Kidney (tissue), 22 donors: ENCODE measurements at places on chromosomes 6 and 20. TPM values are rescaled to one million over a fixed set of nuclear protein-coding genes. Genes with fewer than 3 reads are reported as not detected.

Gene PPP1R3D
- 7.6 TPM for total RNA-seq

Gene SOX18
- total RNA-seq: 56.7 TPM

Gene OPRM1
- not detected for total RNA-seq

DNA sequence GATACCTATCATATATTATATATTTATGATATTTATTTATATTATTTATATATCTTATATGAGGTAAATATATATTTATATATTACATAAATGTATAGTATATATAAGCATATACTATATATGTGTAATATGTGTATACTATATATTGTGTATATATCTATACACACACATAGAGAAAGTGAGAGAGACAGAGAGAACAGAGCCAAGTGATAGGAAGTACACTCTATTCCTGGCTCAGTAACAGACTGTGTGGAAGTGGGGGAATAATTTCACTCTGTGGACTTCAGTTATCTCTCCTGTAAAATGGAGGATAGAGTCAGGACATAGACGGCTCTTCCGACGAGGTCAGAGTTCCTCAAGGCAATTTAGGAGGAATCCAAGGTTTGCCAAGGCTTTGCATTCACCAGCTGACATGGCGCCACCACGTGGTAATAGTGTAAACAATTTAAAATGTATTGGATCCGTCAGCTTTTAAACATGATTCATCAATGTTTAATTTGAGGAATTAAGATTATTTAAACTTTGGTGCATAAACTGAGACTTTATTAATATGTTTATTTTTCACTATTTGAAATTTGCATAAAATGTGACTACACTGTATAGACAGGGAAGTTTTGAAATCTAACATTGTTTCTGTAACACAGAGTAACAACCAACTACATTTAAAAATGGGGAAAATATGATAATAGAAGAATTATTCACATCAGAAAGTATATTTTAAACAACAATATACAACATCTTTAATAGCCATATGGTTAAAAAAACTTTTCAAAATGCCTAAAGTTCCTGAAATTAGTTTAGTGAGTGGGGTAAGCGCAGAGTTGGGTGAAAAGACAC, 75.4 kb upstream of the TMEM244 start:
- H3K36me3 ChIP-seq: no peaks in the 10 kb centered on the region
- H3K4me1 ChIP-seq: no peaks in the 10 kb centered on the region
- no peak overlapping the region for H3K27ac ChIP-seq
- H3K4me3 ChIP-seq: no peak overlapping the region
- H3K27me3 ChIP-seq: no peaks in the 10 kb centered on the region

GRCh38 chr20:5841522-5841921, 91.3 kb downstream of the SHLD1 start:
- H3K36me3 ChIP-seq: no peaks in the 10 kb centered on the region
- no peaks in the 10 kb centered on the region for H3K27me3 ChIP-seq
- peak; percentile 38 for DNase-seq

GRCh38 chr6:142242269-142242668, 59.5 kb upstream of the ADGRG6 start:
- no peak overlapping the region for H3K4me3 ChIP-seq
- H3K36me3 ChIP-seq: no peaks in the 10 kb centered on the region
- no peak for DNase-seq
- no peaks in the 10 kb centered on the region for H3K27me3 ChIP-seq
- no peaks in the 10 kb centered on the region for H3K4me1 ChIP-seq
- no peak overlapping the region for H3K27ac ChIP-seq

DNA sequence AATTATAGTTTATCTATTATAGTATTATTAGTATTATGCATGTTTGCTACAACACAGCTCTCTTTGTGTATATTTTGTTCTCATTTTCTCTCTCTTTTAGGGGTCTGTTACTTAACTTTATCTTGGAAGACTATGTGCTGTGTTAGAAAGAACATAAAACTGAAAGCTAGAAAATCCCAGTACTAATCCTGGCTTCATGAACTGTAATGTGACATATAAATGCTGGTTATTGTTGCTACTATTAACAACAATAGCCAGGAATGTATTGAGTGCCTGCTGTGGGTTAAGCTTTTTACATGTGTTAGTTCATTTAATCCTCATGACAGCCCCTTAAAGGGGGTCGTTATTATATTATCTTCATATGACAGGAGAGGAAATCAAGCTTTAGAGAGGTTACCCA, 170.0 kb upstream of the DTNBP1 start:
- no peak for DNase-seq
- H3K27ac ChIP-seq: no peak overlapping the region
- H3K27me3 ChIP-seq: no peaks in the 10 kb centered on the region
- H3K36me3 ChIP-seq: no peaks in the 10 kb centered on the region
- H3K4me1 ChIP-seq: no peaks in the 10 kb centered on the region
- no peak overlapping the region for H3K4me3 ChIP-seq

DNA sequence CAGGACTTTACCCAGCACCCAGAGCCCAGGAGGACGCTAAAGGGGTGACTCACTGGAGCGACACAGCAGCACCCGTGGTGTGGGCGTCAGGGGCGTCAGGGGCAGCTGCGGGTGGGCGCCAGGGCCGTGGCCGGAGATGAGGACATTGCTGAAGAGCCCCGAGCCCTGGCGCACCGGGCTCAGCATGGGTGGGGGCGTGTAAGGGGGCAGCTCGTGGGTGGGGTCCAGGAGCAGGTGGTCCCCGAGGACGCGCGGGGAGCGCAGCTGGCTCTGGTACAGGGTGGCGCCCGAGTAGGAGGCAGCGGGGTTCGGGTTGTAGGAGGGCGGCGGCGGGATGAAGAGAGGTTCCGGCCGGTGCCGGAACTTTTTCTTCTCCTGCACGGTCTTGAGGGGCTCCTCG, 41.6 kb upstream of the MRPS10 start:
- H3K27ac ChIP-seq: no peak overlapping the region
- H3K36me3 ChIP-seq: peaks cover 2% of the 10 kb centered on the region
- H3K4me1 ChIP-seq: no peaks in the 10 kb centered on the region
- peak; percentile 85 for DNase-seq
- H3K27me3 ChIP-seq: no peaks in the 10 kb centered on the region
- H3K4me3 ChIP-seq: no peak overlapping the region

- H3K4me3 ChIP-seq: no peak overlapping the region
- no peak overlapping the region for H3K27ac ChIP-seq
- no peaks in the 10 kb centered on the region for H3K27me3 ChIP-seq
- no peaks in the 10 kb centered on the region for H3K4me1 ChIP-seq
- no peaks in the 10 kb centered on the region for H3K36me3 ChIP-seq
- DNase-seq: peak; percentile 7
These were observed 388.2 kb upstream of the SYNCRIP start for GRCh38 chr6:86030875-86031274.

DNA sequence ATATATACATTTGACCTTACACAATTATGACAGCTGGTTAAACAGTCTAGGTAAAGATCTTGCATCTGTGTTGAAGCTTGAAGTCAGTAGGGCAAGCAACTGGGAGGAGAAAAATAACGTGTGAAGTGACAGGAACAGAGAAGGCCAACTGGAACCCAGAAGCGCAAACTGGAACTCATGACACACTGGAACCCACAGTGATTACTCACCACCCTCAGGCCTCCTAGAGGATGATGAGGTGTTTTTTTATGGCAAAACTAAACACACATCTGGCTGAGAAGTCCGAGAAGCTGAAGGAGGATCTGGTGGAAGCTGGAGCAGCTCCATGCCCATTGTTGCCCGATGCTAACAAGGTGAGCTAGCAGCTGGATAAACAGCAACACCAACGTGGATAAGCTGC, 108.1 kb downstream of the TMEM200A start:
- H3K4me1 ChIP-seq: no peaks in the 10 kb centered on the region
- DNase-seq: no peak
- H3K27me3 ChIP-seq: no peaks in the 10 kb centered on the region
- no peaks in the 10 kb centered on the region for H3K36me3 ChIP-seq
- H3K4me3 ChIP-seq: no peak overlapping the region

DNA sequence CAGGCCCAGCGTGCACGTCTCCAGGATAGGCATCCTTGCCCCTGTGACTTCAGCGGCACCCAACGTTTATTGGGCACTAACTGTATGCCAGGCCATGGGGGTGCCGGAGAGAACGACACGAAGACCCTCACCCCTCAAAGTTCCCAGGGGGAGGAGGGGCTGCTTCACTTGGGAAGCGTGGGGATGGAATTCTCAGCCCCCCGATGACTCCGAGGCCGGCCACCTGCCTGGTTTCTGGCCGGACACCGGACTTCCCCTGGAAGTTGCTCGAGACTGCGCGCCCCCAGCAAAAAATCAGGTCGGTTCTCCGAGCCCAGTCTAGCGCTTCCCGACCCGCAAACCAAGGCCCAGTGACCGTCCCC, 275 bp upstream of the MAVS start:
- peak overlapping the region; percentile 95 for H3K27ac ChIP-seq
- peaks cover 8% of the 10 kb centered on the region for H3K4me1 ChIP-seq
- peak overlapping the region; percentile 96 for H3K4me3 ChIP-seq
- no peaks in the 10 kb centered on the region for H3K27me3 ChIP-seq

GRCh38 chr6:6283746-6284145, 36.7 kb downstream of the F13A1 start:
- no peak overlapping the region for H3K27ac ChIP-seq
- H3K27me3 ChIP-seq: no peaks in the 10 kb centered on the region
- H3K36me3 ChIP-seq: no peaks in the 10 kb centered on the region
- peak; percentile 57 for DNase-seq
- H3K4me1 ChIP-seq: no peaks in the 10 kb centered on the region

DNA sequence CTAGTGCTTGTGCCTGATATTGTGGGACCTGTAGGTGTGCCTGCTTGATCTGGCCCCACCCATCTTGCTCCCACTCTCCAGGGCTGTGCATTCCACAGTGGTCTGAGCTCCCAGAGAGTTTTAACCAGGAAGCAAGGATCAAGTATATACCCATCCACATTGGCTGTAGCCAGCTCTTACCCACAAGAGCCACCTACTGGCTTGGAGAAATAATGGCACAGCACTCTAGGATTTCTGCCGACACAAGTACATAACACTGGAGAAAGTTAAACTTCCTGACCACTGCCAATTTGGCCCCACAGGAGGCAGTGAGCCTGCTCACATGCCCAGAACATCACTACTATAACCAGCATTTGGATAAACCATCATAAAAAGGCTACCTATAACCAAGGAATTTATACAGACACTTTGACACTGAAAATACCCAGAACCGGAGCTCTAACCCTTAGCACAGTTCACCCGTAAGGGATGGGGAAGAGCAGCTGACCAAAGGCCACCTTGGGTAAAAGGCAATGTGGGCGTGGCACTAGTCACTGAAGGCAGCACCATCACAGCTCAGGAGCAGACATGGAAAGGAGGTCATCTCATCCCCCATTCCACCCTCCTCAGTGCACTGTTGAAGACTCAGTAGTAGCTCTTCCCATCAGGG, 440.4 kb downstream of the BTBD3 start:
- H3K36me3 ChIP-seq: no peaks in the 10 kb centered on the region
- no peaks in the 10 kb centered on the region for H3K27me3 ChIP-seq
- no peak for DNase-seq
- H3K4me1 ChIP-seq: no peaks in the 10 kb centered on the region
- no peak overlapping the region for H3K27ac ChIP-seq
- H3K4me3 ChIP-seq: no peak overlapping the region
